ENCODE measurements at places on chromosomes 3 and 15.
A peak's percentile ranks its signal among the peaks of the same experiment; 100 is the strongest.

DNA sequence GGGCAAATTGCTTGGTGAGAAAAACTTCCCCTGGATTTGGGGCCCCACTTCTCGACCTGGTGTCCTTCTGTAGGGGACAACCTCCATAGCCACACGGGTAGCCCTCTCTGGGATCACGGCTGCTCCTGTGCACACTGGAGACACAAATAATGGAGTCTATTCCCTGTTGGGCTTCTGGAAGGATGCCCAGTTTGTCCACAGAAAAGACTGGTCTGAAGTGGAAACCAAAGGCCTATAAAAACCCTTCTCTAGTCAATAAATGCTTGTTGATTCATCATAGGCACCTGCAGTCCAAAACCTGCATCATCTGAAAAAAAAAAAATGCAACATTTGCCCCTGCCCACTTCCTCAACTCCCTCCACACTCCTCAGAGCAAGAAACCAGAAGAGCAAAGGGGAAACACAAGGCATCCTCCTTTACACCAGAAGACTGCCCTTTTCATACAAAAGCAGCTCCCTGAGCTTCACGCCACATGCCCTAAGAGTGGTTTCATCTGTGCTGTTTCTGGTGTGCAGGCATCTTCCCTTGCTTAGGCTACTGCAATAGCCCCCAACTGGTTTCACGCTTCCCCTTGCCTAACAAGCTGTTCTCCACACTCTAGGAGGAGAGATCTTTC, 36.3 kb downstream of the SRGAP3 start:
- no peak for DNase-seq

DNA sequence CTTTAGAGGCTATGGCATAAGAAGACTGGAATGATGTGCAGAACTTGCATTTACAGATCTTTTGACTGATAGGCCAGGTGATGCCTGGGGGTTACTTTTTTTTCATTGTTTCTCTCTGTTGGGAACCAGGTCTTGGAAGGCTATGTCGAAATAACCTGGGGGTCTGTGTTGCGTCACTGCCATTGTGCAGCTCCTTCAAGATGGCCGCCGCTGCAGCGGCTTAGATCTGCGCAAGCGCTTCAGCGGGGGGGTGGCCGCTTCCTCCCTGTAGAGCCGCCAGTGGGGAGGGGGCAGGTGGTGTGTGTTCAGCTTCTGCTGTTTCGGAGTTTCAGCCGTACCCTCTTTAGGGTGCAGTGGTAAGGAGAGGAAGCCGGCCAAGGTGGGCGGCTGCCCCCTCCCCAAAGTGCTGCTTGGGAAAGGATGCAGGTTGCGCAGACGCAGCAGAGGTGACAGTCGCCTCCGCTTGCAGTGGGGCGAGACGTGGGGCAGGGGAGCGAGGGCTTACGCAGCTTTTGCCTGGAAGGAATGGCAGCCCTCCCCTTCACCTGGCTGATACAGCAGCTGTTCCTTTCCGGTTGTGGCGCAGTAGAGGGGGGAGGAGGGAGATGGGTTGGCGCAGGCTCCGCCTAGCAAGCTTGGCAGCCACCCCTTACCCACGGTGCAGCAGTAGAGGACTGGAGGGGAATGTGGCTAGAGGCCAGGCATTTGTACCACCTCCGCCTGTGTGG, 1.5 kb downstream of the SNRPN start:
- DNase-seq, result peak; percentile 65

DNA sequence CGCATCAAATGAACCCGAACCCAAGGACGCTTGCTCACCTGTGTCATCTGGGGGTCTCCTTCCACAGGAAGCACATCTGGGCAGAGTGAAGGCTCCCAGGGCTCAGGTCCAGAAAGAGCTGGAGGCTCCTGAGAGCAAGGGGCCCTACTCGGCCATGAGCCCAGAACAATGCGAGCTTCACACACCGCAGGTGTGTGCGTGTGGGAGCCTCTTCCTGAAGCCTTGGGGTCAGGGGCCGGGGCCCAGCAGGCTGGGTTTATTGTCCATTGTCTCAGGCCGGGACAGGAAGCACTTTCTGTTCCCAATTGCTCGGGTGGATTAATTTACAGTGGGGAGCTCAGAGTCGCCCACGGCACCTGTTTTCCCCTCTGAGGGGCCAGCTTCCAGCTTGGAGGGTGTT, 74.8 kb downstream of the RPN1 start:
- DNase-seq, result no peak

GRCh38 chr15:84855136-84855535, 29.3 kb upstream of the SLC28A1 start:
- no peak for DNase-seq

GRCh38 chr3:68751888-68752287, 180.5 kb downstream of the TAFA4 start:
- DNase-seq, result no peak

- DNase-seq, result no peak
These were observed 66.7 kb upstream of the GATA2 start for GRCh38 chr3:128559486-128560225.

DNA sequence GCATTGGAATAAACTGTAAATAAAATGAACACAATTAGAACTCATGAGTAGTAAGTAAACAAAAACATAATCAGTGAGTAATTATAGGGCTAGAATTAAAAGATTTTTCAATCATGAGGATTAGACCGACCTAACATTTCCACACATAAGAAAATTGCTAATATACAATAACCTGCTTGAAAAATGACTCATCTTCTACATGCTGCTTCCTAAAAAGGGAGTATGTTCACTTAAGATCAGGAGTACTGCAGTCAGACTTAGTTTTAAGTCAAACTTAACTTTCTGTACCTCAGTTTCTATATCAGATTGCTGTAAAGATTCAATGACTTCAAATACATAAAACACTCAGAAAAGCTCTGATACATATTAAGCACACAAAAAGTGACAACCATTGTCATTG, 22.6 kb upstream of the NEK10 start:
- DNase-seq, result no peak

- DNase-seq, result no peak
These were observed 116.7 kb downstream of the SERPINI1 start for GRCh38 chr3:167852216-167852615.

DNA sequence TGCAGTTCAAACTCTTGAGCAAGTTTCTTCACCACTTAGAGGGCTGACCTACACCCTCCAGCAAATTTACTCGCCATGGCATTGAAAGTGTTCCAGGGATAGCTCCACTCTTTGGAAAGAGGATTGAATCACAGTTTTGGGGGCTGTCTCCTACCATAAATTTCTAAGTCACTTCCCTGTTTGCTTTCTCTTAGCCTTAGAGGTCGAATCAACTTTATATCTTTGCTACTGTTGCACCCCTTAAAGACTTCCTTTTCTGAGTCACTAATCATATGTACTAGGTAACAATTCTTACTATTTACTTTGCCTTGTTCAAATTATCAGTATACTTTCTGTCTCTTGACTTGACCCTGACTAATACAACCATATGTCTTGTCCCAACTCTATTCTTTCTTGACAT, 1151.8 kb upstream of the ALCAM start:
- no peak for DNase-seq

DNA sequence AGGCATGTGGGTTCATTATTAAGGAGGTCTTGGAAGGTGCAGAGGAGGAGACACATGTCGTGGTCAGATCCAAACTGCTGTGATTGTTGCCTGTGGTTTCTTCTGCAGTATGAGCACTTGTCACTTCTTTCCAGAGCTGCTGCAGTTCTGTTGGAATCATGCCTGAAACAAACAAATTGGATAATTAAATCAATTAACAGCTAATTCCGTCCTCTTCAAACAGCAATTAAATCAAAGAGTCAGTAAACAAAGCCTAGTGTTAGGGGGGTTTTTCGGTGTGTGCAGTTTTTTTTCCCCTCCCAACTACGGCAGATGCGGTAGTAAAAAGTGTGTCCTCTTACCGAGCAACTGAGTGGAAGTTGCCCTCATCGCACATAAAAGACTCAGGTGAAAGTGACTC, 542.2 kb downstream of the FOXP1 start:
- no peak for DNase-seq

DNA sequence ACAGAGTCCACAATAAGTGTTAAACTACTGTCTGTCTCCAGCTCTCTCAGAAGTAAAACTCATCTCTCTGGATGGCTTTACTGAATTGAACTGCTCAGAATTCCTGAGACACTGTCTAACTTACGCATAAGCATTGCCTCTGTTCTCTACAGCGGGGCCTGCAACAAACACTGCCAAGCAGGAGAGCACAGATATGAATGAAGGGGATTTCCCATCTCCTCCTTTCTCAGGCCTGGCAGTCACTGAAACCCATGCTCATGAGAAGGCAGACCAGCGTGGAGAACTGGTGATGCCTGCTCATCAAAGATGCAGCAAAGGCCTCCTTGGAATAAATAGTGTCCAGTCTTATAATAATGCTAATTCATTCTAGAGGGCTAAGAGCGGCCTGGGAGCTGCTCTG, 10.3 kb downstream of the RASGRP1 start:
- no peak for DNase-seq

- no peak for DNase-seq
These were observed 194.1 kb upstream of the ARHGEF26 start for GRCh38 chr3:153927107-153927506.

GRCh38 chr15:74382004-74382816, 14.8 kb upstream of the CYP11A1 start:
- peak; percentile 69 for DNase-seq

GRCh38 chr3:71266875-71267274, 316.7 kb downstream of the FOXP1 start:
- DNase-seq, result no peak

- DNase-seq, result no peak
These were observed 278.6 kb downstream of the NTRK3 start for GRCh38 chr15:87977907-87978306.

- DNase-seq, result no peak
These were observed 53.5 kb upstream of the KIF23 start for GRCh38 chr15:69360642-69361041.

DNA sequence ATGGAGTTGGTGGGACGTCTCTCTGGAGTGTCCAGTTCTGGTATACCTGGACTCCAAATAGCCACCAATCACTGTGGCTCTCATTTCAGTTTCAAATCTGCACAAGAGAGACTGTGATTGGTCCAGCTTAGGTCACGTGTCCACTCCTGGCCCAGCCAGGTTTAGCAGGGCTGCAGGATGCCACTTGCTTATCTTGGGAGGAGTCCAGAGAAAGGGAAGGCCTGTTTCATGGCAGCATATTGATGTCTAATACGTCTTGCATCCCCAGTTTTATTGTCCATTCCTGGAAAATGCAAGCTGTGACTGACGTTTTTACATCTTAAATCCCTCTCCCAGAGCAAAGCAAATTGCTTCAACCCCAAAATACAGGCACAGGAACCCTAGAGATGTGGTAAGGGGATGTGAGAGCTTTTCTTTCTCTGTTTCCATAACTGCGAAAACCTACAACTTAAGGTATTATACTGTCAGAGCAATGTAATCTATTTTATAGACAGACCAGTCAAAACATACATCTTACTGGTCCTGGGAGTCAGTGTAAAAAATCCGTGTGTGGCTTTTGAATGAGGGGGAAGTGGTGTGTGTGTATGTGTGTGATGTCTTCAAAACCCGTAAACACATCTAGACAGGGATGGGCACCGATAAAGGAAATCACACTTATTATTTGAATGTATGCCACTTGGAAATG, 274.4 kb downstream of the TLE3 start:
- no peak for DNase-seq

- DNase-seq, result no peak
These were observed 18.2 kb downstream of the FOXP1 start for GRCh38 chr3:71565316-71565715.

GRCh38 chr15:55993111-55993803, at the start of gene NEDD4:
Gene NEDD4, minus strand, starts transcription at chr15:55993612. Its CDS starts 57 bp downstream, at chr15:55993555.
- DNase-seq, result peak; percentile 69

GRCh38 chr3:34388830-34389229, 590.4 kb downstream of the PDCD6IP start:
- DNase-seq, result no peak

DNA sequence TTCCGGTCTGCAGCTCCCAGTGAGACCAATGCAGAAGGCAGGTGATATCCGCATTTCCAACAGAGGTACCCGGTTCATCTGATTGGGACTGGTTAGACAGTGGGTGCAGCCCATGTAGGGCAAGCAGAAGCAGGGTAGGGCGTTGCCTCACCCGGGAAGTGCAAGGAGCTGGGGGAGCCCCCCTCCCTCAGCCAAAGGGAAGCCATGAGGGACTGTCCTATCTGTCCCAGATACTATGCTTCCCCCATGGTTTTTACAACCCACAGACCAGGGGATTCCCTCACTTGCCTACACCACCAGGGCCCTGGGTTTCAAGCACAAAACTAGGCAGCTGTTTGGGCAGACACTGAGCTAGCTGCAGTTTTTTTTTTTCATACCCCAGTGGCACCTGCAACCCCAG, 71.8 kb downstream of the CPNE4 start:
- no peak for DNase-seq

All from activated naive CD4-positive, alpha-beta T cell (primary cell).